DMS153 (cell line): ENCODE measurements at places on chromosomes 7 and 10.

DNA sequence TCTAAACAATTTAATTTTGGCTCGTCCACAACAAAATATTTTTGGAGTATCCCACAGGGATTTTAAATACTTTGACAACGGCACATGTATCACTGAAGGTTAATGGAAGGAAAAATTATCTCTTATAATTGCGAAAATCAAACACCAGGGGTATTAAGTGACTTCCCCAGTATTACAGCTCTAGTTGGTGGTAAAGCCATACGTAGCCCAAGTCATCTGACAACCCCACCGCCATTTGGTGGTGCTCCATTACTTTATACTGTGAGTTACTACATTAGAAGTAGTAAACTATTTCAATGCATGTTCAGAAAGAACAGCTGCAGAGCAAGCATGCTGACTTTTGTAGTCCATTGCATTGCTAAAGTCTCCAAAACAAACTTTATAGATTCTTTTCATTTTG lies 179.7 kb downstream of the HGF start:
- no peak for DNase-seq

GRCh38 chr10:88642963-88643362 lies 21.3 kb upstream of the LIPF start:
- DNase-seq = no peak

GRCh38 chr7:116630932-116631671 lies 40.9 kb upstream of the MET start:
- peak; percentile 18 for DNase-seq

DNA sequence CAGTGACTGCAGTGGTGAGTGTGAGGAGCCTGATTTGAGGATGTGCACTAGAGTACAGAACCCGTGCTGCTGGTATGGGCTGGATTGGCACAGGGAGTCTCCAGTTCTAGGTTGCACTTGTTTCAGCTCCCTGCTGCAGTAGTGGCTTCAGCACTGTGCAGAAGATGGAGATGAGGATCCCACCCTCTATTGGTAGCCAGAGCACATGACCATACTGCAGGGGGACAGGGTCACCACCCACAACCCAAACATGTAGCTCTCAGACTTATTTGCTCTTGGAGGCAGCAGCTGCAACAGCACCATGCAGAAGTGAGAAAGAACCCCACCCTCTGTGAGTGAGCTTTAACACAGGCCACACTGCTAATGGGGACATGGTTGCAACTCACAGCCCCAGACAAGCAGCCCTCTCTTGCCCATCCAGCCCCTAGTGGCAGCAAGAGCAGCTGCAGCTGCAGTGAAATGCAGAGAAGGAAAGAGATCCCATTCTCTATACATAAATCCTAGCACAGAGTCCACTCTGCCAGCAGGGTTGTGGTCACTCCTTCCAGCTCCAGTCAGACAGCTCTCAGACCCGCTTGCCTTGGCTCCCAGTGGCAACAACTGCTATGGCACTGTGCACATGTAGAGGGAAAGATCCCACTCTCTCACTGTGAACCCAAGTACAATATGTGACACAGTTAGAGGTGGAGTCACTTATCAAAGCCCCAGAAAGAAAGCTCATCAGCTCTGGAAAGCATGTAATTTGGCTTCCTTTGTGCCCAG lies 51.4 kb upstream of the SCIN start:
- no peak for DNase-seq

DNA sequence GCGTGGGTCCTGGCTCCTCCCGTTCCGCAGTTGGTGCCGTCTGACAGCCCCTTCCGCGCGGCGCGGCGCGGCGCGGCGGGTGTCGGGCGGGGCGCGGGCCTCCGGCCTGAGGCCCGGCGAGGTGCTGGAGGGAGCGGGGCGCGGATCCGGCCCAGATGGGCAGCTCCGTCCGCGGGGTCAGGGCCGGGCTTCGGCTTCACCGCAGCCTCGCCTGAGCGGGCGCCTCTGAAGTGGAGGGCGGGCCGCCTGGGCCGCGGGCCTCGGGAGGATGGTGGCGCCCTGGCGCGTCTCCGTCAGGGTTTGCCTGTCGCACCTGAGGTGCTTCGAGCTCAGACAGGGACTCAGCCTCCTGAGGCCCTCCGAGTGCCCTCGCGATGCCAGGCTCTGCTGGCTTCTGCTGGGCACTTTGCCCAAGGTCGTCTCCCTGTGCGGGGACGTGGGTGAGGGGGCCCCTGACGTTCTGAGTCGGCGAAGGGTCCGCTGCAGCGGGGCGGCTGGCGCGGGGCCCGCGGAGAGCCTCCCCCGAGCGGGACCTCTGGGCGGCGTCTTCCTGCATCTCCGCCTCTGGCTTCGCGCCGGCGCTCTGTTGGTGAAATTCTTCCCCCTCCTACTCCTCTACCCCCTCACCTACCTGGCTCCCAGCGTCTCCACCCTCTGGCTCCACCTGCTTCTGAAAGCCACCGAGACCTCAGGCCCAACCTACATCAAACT lies 473 bp downstream of the ADCK2 start:
- DNase-seq = peak; percentile 37

DNA sequence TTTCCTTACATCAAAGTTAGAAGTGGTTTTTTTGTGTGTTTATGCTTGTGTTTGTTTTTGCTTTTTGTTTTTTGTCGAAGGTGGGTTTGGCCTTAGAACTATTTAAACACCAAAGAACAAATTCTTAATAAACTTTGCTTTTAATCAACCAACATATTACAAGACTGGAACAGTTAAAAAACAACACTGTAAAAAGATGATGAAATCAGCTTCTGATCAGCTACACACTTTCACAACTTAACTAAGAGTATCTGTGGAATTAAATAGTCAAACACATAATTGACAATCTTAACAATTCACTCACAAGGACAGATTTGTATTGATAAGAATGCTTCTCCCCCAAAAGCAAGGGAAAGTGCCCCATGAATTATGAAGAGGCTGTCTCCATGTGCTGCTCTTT lies 58.8 kb downstream of the MRPL32 start:
- DNase-seq = no peak

- DNase-seq = no peak
These were observed at the start of gene LBX1 for GRCh38 chr10:101229266-101230182. LBX1 (minus strand) TSS chr10:101229463; CDS start chr10:101228815, 648 bp downstream.

DNA sequence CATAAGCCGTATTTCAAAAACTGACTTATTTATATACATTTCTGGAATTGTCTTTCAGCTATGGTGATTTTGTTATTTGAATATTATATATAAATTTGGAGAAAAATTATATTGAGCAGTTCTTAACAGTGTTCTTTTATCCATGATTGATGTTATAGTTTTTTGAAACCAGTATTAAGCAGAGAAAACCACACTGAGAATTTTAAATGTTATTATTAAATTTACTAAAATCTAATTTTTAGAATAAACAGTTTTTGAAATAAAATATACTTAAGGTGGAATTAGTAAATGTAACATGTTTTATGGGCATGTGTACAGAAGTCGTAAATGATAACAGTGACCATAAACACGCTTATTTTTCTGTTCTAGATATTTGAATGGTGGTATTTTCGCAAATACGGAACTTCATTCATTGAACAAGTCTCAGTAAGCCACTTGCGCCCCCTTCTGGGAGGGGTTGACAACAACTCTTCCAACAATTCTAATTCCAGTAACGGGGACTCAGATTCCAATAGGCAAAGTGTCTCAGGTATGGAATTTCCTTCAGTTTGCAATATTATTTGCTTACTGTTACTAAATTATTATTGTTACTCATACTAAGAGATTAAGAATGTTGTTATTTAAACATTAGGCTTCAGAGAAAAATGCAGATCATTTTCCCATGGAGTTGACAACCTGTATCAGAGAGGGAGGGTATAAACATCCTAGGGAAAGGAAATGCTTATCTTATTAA lies 166.1 kb downstream of the ST7 start:
- DNase-seq = peak; percentile 66

GRCh38 chr10:75440271-75440793 lies 8.9 kb downstream of the LRMDA start:
- no peak for DNase-seq

DNA sequence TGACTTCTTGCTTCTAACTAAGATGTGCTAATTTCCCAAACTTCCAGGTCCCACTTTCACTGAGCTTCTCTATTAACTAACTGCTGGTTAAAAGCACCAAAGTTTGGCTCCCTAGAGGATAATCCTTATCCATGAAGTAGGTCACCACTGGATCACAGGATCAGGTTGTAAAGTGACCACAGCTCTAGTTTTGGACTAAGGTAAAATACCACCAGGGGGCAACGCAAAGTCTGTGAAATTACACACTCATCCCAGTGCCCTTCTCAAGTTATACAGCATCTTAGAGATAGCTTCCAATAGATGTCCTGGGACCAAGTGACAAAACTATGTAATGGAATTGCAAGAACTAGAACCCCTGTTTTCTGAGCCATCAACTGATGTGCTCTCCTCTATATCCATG lies 116.4 kb upstream of the ASAH2 start:
- no peak for DNase-seq
